ENCODE measurements at places on chromosomes 7 and 10.

- DNase-seq = no peak
Measured at GRCh38 chr10:1114315-1114714, 58.1 kb downstream of the WDR37 start.

DNA sequence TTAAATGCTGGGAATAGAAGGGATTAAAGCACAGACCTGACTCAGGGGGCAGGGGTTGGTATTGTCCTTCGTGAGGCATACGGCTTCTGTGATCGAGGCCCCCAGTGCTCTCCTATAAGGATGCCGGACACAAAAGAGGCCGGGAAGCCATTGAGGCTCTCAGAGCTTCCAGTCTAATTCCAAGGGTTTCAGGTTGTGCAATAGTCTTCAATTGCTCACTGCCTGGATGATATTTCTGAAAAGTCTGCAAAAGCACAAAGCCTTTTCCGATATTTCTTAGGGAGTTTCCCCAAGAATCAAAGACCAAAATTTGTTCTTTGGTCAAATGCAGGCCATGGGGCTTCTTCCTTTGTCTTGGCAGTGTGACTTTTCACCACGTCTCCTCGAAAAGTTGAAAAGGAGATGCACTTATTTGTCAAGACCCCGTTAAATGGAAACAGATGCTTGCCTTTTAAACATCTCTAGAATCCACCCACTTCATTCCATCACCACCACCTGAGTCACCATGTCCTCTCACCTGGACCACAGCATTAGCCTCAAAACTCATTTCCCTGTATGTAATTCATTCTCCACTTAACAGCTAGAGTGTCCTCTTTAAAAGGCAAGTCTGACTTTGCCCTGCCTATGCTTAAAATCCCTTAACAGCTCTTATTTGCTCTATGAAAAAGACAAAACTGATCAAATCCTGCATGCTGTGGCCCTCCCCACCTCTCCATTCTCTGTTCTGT, 134.8 kb upstream of the NAMPT start:
- DNase-seq = no peak

DNA sequence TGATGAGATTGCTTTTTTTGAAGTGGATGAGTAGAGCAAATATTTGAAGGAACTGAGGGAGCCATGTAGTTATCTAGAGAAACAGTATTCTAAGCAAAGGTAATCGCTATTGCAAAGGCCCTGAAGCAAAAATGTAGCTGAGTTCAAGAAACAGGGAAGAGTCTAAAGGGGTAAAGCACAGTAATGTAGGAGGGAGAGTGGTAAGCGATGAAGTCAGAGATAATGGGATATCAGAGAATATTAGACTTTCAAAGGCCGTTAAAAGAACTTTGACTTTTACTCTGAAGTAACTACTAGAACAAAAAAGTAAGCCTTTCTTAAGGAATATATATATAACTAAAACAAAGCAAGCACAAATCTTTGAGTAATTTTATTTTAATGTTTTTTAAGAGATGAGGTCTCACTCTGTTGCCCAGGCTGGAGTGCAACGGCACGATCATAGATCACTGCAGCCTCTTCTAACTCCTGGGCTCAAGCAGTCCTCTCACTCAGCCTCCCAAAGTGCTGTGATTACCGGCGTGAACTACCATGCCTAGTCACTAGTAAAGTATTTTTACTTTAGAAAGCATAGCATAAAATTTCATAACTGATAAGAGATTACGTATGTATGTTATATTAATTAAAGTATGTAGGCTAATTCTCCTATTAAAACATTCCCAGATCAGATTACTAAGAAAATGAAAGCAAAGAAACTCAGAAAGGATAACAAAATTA, 61.7 kb upstream of the OIT3 start:
- DNase-seq = no peak

DNA sequence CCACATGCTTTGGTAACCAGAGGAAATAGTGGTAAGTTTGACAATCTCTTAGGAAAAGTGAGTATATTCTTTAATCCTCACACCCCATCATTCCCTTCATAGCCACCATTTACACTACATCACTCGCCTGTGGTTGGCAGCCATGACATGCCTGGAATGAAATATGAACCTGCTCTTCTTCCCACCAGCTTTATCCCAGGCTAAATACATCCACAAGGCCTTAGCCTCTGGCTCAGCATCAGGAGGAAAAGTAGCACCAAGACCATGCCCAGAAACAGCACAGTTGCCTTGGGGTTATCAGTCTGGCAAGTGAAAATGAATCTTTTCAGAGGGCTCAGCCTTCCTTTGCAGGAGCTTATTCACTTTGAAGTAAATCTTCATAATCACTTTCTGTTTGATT, 40.3 kb downstream of the SGCE start:
- no peak for DNase-seq

DNA sequence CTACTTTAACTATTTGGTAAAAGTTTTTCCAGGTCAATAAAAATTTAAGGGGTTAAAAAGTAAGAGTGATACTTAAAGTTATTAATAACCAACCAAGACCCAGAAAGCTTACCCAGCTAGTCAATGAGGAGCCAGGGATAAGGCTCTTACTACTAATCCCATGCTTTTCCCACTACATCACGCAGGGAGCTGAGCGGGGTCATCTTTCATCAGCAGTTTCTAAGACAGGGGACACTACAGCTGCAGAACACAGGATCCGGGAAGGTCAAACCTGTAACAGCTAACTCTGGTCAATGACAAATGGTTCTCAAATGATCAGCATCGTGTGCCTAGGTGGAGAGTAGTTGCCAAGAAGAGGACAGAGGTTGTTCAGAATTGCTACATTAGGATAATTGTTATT, 65.1 kb downstream of the RSU1 start:
- DNase-seq = no peak

Measured in activated naive CD4-positive, alpha-beta T cell (primary cell).